ENCODE measurements at places on chromosomes 5 and 9. TPM values are rescaled to one million over a fixed set of nuclear protein-coding genes. Genes with fewer than 3 reads are reported as not detected.
A peak's percentile ranks its signal among the peaks of the same experiment; 100 is the strongest.

GRCh38 chr5:153237671-153238332, 252.7 kb upstream of the GRIA1 start:
- no peaks in the 10 kb centered on the region for H3K27me3 ChIP-seq
- no peaks in the 10 kb centered on the region for H3K4me1 ChIP-seq
- H3K4me3 ChIP-seq: no peak overlapping the region
- no peak overlapping the region for H3K27ac ChIP-seq
- H3K36me3 ChIP-seq: no peaks in the 10 kb centered on the region
- no peak for DNase-seq

GRCh38 chr9:114210691-114211276, 55.4 kb downstream of the COL27A1 start:
- H3K27me3 ChIP-seq: no peaks in the 10 kb centered on the region
- H3K4me1 ChIP-seq: peaks cover 7% of the 10 kb centered on the region
- no peaks in the 10 kb centered on the region for H3K36me3 ChIP-seq
- no peak overlapping the region for H3K4me3 ChIP-seq
- H3K27ac ChIP-seq: no peak overlapping the region

DNA sequence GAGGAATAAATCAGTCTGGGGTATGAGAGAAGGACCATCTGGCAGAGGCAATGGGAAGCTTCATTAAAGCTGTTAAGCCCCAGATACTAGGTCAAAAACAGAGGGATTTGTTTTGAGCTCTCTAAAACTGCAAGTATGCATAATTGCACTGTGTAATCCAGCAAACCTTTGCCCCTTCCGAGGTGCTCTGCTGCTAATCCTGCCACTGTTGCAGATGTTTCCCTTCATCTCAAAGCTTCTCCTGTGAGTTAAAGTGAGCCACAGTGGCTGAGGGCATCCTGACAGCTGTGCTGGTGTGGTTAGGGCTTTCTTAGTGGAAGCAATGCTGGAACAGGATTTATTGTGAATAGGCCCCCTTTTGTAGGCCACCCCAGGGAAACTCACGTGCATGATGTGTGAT, 160.3 kb upstream of the TRPC7 start:
- no peaks in the 10 kb centered on the region for H3K36me3 ChIP-seq
- DNase-seq: no peak
- no peak overlapping the region for H3K4me3 ChIP-seq
- H3K27ac ChIP-seq: no peak overlapping the region
- no peaks in the 10 kb centered on the region for H3K4me1 ChIP-seq

DNA sequence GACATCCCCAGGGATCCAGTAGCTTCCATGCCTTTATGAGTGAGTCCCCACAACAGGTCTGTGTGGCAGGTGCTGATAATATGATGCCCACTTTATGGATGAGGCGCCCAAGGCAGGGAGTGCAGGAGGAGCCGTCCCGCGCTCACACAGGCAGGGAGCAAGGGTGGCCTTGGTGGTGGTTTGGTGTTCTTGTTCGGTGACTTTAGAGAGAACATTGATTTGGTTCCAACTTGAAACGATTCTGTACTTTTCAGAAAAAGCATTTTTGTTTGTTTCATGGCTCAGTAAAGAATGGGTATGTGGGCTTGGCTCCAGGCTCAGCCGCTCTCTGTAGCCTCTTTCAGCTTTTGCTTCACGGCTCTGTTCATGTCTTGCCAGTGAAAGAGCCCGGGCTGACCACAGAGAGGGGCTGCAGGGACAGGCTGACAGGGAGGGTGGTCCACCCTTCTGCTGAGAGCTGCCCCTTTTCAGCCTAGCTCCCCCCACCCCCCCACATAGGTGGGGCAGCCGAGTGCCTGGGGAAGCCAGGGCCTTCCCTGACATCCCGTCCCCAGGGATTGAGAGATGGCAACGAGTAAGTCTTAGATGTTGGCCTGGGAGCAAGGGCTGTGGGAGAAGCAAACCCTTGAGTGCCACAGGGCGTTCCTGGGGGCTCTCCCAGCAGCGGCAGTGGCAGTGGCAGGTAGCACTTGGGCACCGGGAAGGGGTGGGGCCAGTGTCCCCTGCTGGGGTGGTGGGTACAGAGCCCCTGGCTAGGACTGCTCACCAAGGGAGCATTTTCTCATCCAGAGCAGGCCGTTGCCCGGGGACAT, 28.0 kb downstream of the NCS1 start:
- peak overlapping the region; percentile 20 for H3K27ac ChIP-seq
- no peak overlapping the region for H3K4me3 ChIP-seq
- no peaks in the 10 kb centered on the region for H3K4me1 ChIP-seq
- DNase-seq: no peak
- no peaks in the 10 kb centered on the region for H3K27me3 ChIP-seq

GRCh38 chr5:102211165-102211564, 84.9 kb downstream of the SLCO4C1 start:
- H3K27ac ChIP-seq: no peak overlapping the region
- no peak for DNase-seq
- no peaks in the 10 kb centered on the region for H3K36me3 ChIP-seq
- H3K4me1 ChIP-seq: no peaks in the 10 kb centered on the region

The KCTD16 gene
- polyA plus RNA-seq: 0.13 TPM

All from aorta (tissue), 5 donors.